KG1 (cell line): ENCODE measurements at places on chromosomes 16 and 17.

DNA sequence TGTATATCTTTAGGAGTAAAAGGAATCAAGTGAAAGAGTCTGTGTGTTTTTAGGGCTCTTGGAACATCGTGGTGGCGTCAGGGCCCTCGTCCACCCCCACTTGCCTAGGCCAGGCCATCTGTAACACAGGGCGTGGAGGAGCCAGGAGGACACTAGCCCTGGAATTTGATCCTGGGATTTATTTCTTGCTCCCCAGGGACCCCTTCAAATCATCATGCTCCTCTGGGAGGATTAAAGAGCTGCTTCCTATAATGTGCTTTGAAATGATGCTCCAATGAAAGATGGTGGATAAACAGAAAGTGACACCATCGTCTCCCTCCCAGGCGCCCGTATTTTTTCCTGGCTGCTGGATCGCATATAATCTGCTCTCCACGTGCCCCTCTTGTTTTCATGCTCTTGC lies 113.3 kb downstream of the AATF start:
- no peak for DNase-seq

- no peak for DNase-seq
Measured at GRCh38 chr17:34565713-34566112, 13.7 kb upstream of the TMEM132E start.

DNA sequence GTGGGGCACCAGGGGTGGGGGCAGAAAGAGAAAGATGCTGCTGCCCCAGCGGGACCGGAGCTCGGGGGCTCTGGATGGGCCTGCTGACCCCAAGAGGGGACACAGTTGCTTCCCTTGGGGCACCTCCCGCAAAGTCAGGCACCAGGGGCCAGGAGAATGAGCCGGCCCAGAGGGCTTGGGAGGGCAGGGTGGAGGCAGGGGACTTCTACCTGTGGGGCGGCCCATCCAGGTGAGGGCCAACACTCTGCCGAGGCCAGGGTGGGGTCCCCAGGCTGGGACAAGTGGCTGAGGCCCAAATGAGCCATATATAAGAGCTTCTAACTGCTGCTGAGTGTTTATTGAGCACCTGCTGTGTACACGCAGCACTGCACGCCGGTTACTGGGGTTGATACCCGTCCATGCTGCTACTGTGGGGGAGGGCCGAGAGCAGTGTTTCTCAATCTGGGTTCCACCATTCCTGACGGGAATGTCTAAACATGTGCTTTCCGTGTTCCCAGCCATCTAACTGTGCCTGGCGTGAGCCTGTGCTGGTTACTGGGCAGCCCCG lies 211.7 kb upstream of the GSE1 start:
- no peak for DNase-seq

DNA sequence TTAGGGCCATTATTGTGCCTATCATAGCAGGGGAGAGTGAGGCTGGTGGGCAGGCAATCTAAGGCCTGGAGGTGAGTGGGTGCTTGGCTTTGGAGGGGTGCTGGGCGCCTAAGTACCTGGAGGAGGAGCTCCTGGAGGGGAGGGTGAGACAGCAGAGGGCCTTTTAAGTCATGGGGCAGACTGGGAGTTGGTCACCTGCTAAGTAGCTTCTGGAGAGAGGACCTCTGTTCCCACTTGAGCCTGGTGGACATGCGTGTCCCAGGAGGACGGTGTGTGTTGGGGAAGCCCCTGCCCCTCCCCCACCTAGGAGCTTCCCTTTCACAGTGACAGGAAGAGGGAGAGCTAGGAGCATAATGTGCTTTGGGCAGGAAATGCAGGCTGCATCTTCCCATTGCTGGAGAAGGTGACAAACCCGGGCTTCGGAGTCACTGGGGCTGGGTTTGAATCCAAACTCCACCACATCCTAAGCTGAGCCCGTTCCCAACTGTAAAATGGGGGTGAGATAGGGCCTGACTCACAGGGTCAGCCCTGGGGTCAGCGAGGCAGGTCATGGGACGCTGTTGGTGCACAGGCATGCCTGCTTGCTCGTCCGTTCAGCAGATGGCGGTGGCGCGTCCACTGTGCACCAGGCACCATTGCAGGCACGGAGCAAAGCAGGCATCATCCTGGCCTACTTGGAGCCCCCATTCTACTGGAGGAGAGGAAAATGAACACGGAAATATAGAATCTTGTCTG lies 37.9 kb downstream of the CMIP start:
- no peak for DNase-seq

- DNase-seq: no peak
Measured at GRCh38 chr17:5897275-5897911, 172.8 kb upstream of the WSCD1 start.

- DNase-seq: no peak
Measured at GRCh38 chr16:77408607-77409006, 26.2 kb downstream of the ADAMTS18 start.

DNA sequence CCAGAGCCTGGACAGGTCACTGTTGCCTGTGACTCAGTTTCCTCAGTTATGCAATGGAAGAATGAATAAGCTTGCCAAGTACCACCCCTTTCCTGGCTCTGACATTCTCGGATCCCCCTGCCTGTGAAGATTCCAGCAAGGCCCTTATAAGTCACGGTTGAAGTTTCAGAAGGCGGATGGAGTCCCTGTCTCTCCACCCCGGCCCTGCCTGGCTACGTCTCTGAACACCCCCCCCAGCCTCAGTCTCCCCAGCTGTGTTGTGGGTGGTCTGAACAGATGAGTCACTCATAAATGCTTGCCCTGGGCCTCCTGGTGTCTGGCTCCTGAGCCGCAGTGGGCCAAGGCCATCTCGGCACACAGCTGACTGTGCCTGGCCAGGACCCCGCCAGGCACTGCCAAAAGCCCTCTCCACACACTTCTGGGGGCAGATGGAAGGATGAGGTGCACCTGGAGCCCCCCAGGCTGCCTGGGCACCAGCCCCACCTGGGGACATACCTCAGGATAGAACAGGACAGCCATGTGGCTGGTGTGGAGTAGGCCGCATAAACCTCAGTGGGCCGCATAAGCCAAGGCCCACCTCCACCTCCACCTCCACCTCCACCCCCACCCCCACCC lies 15.4 kb downstream of the VASN start:
- no peak for DNase-seq

DNA sequence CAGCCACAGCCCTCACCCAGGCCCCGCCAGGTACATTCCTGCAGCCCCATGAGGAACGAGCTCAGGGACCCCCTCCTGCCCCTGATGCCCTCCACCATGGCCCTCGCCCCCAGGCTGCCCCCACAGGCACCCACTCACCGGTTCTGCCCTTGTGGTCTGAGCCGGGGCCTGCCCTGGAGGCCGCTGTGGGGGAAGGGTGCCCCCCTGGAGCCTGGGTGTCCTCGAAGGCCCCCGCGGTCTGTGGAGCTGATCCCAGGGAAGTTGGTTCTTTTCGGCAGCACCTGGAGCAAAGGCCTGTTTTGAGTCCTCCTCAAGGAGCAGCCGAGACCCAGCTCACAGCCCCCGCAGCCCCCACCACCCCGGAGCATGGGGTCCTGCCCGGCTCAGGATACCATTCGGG lies 2.4 kb downstream of the PABPN1L start:
- no peak for DNase-seq

GRCh38 chr16:58882292-58882691 lies 148.2 kb upstream of the GOT2 start:
- peak; percentile 66 for DNase-seq

DNA sequence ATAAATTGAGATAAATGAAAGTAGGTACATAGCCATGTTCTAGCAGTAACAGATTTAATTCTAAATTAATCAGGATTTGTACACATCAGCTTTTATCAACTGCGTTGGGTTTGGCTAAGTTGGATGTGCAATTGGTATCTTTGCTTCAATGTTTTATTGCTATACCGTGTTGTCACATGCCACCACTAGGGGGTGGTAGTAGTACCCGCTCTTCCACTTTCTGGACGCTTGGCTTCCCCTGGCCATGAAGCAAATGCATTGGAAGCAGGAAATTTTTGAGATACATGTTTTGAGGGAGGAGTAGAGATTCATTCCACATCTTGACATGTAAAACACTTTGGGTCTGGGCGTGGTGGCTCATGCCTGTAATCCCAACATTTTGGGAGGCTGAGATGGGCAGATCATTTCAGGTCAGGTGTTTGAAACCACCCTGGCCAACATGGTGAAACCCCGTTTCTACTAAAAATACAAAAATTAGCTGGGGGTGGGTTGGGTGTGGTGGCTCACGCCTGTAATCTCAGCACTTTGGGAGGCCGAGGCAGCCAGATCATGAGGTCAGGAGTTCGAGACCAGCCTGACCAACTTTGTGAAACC lies 58.6 kb downstream of the EMP2 start:
- DNase-seq: peak; percentile 26

DNA sequence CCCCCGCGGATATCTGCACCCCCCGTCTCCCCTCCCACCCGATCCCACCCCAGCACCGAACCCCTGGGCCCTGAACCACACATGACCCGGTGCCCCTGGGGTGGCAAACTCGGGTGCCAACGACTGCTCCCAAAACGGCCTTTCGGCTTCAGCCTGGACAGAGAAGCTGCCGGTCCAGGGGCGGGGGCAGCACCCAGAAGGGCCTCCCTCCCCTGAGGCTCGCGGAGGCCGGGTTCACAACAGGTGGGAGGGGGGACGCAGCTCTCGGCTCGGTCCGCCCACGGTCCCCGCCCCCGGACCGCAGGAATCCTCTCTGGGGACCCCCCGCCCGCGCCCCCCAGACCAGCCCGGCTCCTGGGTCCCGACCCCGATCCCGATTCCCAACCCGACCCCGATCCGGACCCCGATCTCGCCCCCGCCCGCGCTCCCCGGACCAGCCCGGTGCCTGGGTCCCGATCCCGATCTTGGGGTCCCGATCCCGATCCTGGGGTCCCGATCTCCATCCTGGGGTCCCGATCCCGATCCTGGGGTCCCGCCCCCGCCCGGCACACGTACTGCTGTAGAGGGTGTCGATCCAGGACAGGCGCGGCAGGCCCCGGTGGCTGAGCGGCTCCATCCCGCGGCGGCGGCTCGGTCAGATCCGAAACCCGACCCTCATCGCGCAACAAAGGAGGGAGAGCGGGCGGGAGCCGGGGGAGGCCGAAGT lies 516 bp downstream of the ABR start:
- DNase-seq: no peak

GRCh38 chr16:83882163-83882885 lies 16.6 kb upstream of the MLYCD start:
- no peak for DNase-seq

DNA sequence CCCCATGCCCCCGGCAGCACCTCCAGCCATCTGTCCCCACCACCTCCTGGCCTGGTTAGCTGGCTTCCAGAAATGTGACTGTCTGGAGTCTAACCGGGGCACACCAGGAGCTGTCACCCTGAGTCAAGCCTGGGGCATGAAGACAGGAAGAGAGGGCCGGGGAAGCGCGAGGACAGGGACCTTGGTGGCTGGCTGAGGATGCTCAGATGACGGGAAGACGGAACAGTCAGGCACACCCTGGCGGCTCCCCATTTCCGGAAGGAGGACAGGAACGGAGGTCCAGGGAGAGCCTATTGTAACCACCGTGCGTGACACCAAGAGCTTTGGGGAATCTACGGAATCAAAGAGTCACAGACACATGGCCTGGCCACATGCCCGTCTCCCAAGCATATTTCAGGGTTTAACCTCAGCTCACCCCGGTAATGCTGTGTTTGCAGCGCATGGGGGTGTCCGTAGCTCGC lies 51.7 kb downstream of the SDK2 start:
- no peak for DNase-seq

GRCh38 chr17:12665263-12666210 lies at the start of gene MYOCD:
MYOCD (plus strand) TSS chr17:12665890; CDS start chr17:12666189, 299 bp downstream.
- no peak for DNase-seq

GRCh38 chr16:30493941-30494488 lies 21.5 kb downstream of the ITGAL start:
- DNase-seq: no peak

GRCh38 chr16:79587296-79587695 lies 13.2 kb downstream of the MAF start:
- DNase-seq: no peak

DNA sequence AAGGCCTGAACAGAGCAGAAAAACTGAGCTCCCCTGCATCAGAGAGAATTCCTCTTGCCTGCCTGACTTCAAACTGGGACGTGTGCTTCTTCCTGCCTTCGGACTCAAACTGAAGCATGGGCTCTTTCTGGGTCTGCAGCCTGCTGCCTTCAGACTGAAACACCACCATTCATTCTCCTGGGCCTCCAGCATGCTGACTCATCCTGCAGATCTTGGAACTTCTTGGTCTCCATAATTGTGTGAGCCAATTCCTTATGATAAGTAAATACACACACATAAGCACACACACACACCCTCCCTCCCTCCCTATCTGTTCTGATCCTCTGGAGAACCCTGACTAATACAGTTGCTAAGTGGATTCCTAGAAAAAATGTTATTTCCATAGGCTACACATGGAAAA lies 874.3 kb upstream of the EEF2KMT start:
- no peak for DNase-seq

DNA sequence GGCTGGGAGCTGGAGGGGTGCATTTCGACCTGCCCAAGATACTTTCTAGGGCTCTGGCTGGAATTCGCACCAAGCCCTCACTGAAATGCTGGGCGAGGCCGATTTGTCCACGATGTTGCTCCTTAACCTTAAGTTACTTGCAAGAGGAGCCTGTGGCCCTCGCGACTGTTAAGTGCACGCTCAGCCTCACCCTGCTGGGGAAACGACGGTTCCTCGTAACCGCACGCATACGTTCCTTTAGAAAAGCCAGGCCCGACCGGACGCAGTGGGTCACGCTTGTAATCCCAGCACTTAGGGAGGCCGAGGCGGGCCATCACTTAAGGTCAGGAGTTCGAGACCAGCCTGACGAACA lies 607 bp upstream of the NCOR1 start:
- no peak for DNase-seq

- no peak for DNase-seq
Measured at GRCh38 chr17:21512307-21513011, 136.3 kb downstream of the KCNJ12 start.

DNA sequence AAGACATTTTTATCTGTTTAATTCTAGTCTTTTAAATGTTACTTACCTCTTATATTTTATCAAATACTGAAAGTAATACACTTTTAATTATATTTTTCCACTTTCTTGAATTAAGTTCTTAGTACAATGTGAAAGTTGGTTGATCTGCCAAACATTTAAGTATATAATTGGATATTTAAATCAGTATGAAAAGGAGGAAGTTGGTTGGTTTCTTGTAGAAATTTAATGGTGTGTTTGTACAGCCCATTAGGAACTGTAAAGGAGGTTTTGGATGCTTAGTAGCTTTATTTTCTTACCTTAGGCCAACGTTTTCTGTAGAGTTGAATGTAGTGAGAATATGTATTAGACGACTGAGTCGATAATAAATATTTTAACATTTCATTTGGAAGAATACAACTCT lies 5.4 kb downstream of the NFATC3 start:
- DNase-seq: no peak

GRCh38 chr17:42508426-42509165 lies 27.4 kb upstream of the NAGLU start:
- no peak for DNase-seq
